ENCODE measurements at places on chromosomes 2 and 18.
A peak's percentile ranks its signal among the peaks of the same experiment; 100 is the strongest.

DNA sequence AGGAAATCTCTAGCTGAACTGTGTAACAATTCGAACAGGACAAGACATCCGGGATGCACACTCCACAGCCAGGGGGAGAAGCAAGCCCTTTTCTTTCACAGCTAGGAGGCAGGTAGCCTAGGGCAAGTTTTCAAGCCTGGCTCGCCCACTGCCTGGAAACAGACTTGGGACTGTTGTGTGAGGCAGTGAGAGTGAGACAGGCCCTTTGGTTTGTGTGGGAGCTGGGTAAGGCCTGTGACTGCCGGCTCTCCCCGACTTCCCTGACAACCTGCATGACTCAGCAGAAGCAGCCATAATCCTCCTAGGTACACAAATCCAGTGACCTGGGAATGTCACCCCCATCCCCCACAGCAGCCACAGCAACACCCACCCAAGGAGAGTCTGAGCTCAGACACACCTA lies 179.7 kb downstream of the WDPCP start:
- no peak for DNase-seq

GRCh38 chr2:37982147-37982582 lies 57.1 kb downstream of the RMDN2 start:
- peak; percentile 12 for DNase-seq

DNA sequence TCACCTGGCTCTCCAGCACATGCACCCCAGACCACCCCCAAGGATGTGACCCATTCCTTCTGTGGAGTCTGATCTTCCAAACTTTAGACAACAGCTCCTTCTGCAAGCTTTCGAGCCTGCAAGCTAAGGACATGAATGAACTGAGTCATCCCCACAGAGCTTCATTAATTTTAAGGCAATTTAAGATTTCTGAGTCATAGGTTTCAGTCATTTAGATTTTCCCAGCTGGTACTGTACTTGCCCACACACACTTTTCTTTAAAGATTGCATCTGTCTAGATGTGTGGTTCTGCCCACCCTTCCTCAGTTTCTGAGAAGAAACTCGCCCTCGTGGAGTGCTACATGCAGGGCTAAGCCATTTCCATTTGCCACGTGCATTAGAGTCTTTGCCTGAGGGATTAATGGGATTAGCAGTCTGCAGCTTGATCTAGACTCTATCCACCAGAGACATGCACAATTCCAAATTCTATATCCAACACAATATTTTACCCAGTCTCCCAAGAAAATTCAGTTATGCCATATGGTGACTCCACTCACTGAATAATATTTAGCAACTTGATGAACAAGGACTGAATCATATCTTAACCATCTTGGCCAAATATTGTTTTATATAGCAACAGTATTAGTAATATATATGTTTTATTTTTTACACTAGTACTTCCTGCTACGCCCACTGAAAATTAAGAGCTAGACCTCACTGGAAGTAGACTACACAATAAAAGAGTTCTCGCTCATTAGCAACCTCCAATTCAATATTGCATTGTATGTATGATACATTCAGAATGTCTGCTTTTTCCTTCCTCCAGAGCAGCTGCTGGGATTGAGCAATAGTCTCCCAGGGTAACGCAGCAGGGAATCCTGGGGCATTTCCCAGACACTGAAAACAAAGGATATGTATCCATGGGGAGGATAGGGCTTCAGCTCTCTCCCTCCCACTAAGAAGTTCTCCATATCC lies 14.3 kb upstream of the TRIB2 start:
- DNase-seq, result no peak

DNA sequence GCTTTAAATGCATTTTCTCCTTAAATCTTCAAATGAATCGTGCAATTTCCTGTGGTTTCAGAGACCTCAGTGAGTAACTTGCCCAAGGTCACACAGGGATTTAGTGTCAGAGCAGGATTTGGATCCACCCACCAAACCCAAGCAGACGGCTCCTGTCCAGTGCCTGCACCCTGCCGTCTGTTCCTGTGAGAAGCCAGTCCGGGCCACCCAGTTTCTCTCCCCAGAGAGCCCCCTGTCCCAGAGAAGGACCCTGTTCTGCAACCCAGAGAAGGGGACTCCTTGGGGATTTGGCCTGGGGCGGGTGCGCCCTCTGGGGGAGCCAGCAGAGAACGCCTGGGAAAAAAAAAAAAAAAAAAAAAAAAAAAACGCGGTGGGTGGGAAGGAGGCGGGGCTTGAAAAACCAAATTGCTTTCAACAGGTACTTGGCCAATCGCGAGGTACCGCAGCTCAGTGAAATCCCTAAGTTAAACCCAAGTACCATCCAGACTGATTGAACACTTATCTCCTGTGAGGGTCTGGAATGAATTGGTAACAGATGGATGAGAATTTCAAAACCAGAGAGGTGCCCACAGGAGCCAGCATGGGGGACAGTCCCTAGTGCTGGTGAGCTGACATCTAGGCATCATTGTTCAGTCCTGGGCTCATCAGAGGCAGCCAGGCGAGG lies 30.9 kb upstream of the REEP1 start:
- DNase-seq, result peak; percentile 15

- DNase-seq, result no peak
Measured at GRCh38 chr18:80245781-80246444, 1.4 kb downstream of the PARD6G start.

- DNase-seq, result no peak
Measured at GRCh38 chr2:191607096-191607495, 70.8 kb upstream of the NABP1 start.

GRCh38 chr18:25282282-25282681 lies 69.7 kb downstream of the ZNF521 start:
- no peak for DNase-seq

GRCh38 chr2:85847051-85847588 lies 41.7 kb downstream of the ST3GAL5 start:
- DNase-seq, result no peak

Measured in stimulated activated CD4-positive, alpha-beta T cell treated with anti-CD3 and anti-CD28 coated beads, Interleukin-1b, Interleukin-23, amount 100 ng/mL, for 1 hour (primary cell).